ENCODE measurements at places on chromosomes 16 and 17. TPM values are rescaled to one million over a fixed set of nuclear protein-coding genes. Genes with fewer than 3 reads are reported as not detected.
A peak's percentile ranks its signal among the peaks of the same experiment; 100 is the strongest.

SLC38A8 gene
- total RNA-seq = not detected

CACNB1 gene
- total RNA-seq = 5.7 TPM

- peaks cover 19% of the 10 kb centered on the region for H3K4me1 ChIP-seq
- H3K27me3 ChIP-seq = peaks cover 7% of the 10 kb centered on the region
- DNase-seq = no peak
- no peak overlapping the region for H3K27ac ChIP-seq
- no peaks in the 10 kb centered on the region for H3K36me3 ChIP-seq
- no peak overlapping the region for H3K4me3 ChIP-seq
These were observed 18.7 kb upstream of the CCL2 start for GRCh38 chr17:34236281-34236892.

CX3CL1 gene
- 0.31 TPM for total RNA-seq

KRT15 gene
- total RNA-seq = not detected

GRCh38 chr16:25950586-25951281, 259.0 kb downstream of the HS3ST4 start:
- no peak for DNase-seq
- H3K27me3 ChIP-seq = no peaks in the 10 kb centered on the region
- no peak overlapping the region for H3K27ac ChIP-seq
- H3K4me1 ChIP-seq = no peaks in the 10 kb centered on the region
- no peaks in the 10 kb centered on the region for H3K36me3 ChIP-seq

- H3K4me1 ChIP-seq = no peaks in the 10 kb centered on the region
- no peaks in the 10 kb centered on the region for H3K36me3 ChIP-seq
- no peak for DNase-seq
- no peaks in the 10 kb centered on the region for H3K27me3 ChIP-seq
These were observed 298.1 kb upstream of the N4BP1 start for GRCh38 chr16:48907906-48908634.

DNA sequence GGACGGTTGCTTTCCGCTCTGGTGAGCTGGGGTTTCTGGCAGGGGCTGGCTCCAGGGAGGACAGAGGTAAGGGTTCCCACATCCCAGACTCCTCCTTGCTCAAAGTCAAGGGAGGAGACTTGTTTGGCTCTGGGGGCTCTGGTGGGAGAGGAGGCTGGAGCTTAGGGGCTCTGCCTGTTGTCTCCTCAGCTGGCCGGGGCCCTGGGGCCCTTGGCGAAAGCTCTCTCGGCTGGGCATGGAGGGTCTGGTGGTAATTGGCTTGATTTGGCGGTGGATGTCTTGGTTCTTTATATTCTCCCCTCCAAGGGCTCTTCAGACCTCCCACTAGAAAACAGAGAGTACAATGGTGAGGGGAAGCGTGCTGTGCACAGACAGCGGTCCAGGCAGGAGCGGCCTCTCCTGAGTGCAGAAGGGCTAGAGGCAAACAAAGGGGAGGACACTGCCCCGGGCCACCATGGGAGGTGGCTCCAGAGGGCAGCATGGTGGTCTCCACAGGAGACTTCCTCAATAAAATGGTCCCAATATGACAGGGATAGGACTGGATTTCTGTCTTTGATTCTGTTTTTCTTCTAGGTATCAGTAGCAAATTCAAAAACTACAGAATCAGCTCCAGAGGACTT, 5.7 kb upstream of the SPATA32 start:
- H3K27me3 ChIP-seq = no peaks in the 10 kb centered on the region
- no peak overlapping the region for H3K27ac ChIP-seq
- peaks cover 87% of the 10 kb centered on the region for H3K36me3 ChIP-seq
- H3K4me3 ChIP-seq = no peak overlapping the region
- peaks cover 7% of the 10 kb centered on the region for H3K4me1 ChIP-seq

TOP3A gene
- 44.8 TPM for total RNA-seq

- H3K4me3 ChIP-seq = no peak overlapping the region
- peaks cover 24% of the 10 kb centered on the region for H3K27me3 ChIP-seq
- no peak for DNase-seq
These were observed 46.3 kb downstream of the CCDC42 start for GRCh38 chr17:8698162-8698971.

GRCh38 chr16:56424791-56425438, 430 bp downstream of the AMFR start:
- H3K27ac ChIP-seq = peak overlapping the region; percentile 95
- peak; percentile 54 for DNase-seq
- no peaks in the 10 kb centered on the region for H3K27me3 ChIP-seq

GRCh38 chr16:9082422-9082821, 9.0 kb upstream of the HAPSTR1 start:
- peaks cover 6% of the 10 kb centered on the region for H3K36me3 ChIP-seq
- no peak for DNase-seq
- no peak overlapping the region for H3K27ac ChIP-seq
- H3K4me3 ChIP-seq = no peak overlapping the region

DNA sequence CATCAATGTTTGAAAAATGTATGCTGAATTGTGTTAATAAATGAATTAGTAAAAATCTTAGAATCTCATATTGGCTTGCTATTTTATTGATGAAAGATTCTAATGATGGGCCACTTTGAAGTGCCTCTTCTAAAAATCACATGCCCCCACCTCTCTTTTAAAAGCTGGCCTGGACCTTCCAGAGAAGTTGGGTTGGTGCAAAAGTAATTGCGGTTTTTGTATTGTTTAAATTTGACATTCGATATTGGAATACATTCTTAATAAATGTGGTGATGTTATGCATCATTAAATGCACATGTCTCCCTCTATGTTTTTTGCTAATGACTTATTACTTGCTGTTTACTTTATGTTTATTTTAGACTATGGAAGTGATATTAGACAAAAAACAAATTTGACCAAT, 314.6 kb upstream of the C16orf82 start:
- peaks cover 2% of the 10 kb centered on the region for H3K27me3 ChIP-seq
- no peak overlapping the region for H3K4me3 ChIP-seq
- no peaks in the 10 kb centered on the region for H3K36me3 ChIP-seq
- no peak for DNase-seq
- H3K4me1 ChIP-seq = no peaks in the 10 kb centered on the region
- no peak overlapping the region for H3K27ac ChIP-seq

DNA sequence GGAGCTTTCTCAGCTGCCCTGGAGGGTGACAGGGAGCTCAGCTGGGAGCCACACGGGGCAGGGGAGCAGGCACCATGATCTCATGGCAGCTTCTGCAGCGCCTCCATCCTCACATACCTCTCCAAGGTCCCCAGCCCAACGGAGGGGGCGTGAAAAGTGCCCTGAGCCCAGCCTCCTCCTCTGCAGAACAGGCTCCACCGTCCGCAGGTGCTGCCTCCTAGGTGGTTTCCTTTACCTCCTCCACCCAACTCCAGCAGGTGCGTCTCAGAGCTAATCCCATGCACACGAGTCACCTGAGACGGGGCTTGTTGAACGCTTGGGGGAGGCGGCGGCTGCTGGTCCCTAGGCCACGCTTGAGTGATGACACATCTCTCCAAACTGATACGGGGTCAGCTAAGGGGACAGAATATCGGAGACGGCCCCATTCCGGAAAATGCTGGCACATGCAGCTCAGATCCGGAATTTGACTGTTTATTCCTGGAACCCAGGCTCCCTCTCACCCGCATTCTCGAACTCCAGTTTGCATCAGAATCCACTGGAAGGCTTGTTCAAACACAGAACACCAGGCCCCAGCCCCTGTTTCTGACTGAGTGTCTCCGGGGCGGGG, 387 bp upstream of the SLC38A8 start:
- H3K27me3 ChIP-seq = peaks cover 24% of the 10 kb centered on the region
- no peaks in the 10 kb centered on the region for H3K4me1 ChIP-seq
- H3K36me3 ChIP-seq = peaks cover 3% of the 10 kb centered on the region
- DNase-seq = no peak

GRCh38 chr16:66677179-66677578, 19.4 kb downstream of the CMTM4 start:
- no peaks in the 10 kb centered on the region for H3K4me1 ChIP-seq
- no peaks in the 10 kb centered on the region for H3K27me3 ChIP-seq
- H3K4me3 ChIP-seq = no peak overlapping the region
- H3K27ac ChIP-seq = no peak overlapping the region
- no peaks in the 10 kb centered on the region for H3K36me3 ChIP-seq

AURKB gene
- total RNA-seq = 1.7 TPM

BEAN1 gene
- not detected for total RNA-seq

DNA sequence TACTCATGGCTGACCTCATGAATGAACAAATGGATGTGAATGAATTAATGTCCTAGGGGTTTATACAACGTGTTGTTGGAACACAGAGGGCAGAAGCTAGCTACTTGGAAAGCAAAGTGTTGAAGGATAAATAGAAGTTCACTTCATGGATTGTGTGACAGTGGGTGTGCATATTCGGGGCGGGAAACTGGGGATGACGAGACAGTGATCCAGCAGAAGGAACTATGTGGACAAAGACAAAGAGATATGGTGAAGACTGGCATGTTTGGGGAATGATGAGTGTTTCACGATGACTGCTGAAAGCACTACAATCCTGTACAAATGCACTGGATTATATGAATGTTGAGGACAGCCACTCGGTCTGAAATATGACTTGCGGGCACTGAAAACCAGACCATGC, 250.5 kb upstream of the C16orf82 start:
- H3K27ac ChIP-seq = no peak overlapping the region
- no peak overlapping the region for H3K4me3 ChIP-seq
- H3K4me1 ChIP-seq = no peaks in the 10 kb centered on the region

DNA sequence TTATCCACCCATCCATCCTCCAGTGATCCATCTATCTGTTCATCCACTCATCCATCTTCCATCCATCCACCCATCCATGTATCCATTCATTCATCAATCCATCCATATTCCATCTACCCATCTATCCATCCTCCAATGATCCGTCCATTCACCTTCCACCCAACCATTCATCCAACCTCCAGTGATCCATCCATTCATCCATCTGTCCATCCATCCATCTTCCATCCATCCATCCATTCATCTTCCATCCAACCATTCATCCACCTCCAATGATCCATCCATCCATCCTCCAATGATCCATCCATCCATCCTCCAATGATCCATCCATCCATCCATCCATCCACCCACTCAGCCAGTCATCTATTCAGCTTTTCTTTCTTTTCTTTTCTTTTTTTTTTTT, 156.5 kb upstream of the WSCD1 start:
- H3K27me3 ChIP-seq = no peaks in the 10 kb centered on the region
- no peak overlapping the region for H3K4me3 ChIP-seq
- H3K27ac ChIP-seq = no peak overlapping the region

GRCh38 chr17:40295488-40296436, 8.1 kb downstream of the CDC6 start:
- H3K27me3 ChIP-seq = no peaks in the 10 kb centered on the region
- no peak overlapping the region for H3K4me3 ChIP-seq
- no peaks in the 10 kb centered on the region for H3K4me1 ChIP-seq
- H3K36me3 ChIP-seq = no peaks in the 10 kb centered on the region
- H3K27ac ChIP-seq = no peak overlapping the region

GRCh38 chr17:28097901-28098300, 55.4 kb downstream of the NLK start:
- peak overlapping the region; percentile 41 for H3K4me3 ChIP-seq
- H3K4me1 ChIP-seq = peaks cover 61% of the 10 kb centered on the region

DNA sequence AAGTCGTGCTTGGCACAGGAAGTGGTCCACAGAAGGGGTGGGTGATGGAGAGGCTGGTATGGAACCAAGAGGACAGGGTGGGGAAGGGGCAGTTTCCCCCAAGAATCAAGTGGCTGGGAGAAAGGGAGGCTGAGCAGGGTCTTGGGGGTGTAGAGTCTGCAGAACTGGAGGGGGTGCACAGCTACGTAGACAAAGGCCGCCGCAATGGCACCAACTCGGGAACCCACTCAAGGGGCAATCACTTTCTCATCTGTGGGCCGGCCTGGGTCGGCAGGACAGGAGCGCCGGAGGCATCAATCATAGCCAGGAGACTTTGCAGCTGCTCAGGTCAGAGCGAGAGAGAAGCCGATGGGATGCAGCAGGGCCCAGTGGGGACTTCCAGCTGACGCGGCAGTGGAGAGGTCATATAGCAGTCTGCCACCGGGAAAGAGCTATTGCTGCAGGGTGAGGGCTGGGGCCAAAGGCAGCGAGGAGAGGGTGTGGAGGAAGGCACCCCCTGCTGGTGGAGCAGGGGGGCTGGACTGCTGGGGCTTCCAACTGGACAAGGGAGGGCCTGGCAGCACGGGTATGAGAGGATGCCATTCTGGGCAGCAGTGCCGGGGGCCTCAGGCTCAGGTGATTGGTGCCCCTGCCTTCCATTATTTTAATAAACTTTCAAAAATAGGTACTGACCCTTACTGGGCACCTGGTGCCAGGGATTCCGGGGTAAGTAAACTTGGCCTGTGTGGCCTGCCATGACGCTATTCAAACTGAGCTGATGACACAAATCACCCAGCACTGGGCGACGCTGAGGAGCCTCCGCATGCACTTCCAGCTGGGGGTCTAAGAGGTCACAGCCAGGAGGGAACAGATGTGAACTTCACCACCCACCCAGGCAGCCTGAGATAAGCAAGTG, 52.5 kb upstream of the MTSS2 start:
- peaks cover 42% of the 10 kb centered on the region for H3K36me3 ChIP-seq
- H3K4me3 ChIP-seq = peak overlapping the region; percentile 36
- peak overlapping the region; percentile 79 for H3K27ac ChIP-seq
- H3K4me1 ChIP-seq = peaks cover 25% of the 10 kb centered on the region

- no peak overlapping the region for H3K27ac ChIP-seq
- DNase-seq = no peak
- no peaks in the 10 kb centered on the region for H3K36me3 ChIP-seq
- H3K4me3 ChIP-seq = no peak overlapping the region
- H3K4me1 ChIP-seq = no peaks in the 10 kb centered on the region
These were observed 161.5 kb upstream of the TOX3 start for GRCh38 chr16:52708476-52708875.

DNA sequence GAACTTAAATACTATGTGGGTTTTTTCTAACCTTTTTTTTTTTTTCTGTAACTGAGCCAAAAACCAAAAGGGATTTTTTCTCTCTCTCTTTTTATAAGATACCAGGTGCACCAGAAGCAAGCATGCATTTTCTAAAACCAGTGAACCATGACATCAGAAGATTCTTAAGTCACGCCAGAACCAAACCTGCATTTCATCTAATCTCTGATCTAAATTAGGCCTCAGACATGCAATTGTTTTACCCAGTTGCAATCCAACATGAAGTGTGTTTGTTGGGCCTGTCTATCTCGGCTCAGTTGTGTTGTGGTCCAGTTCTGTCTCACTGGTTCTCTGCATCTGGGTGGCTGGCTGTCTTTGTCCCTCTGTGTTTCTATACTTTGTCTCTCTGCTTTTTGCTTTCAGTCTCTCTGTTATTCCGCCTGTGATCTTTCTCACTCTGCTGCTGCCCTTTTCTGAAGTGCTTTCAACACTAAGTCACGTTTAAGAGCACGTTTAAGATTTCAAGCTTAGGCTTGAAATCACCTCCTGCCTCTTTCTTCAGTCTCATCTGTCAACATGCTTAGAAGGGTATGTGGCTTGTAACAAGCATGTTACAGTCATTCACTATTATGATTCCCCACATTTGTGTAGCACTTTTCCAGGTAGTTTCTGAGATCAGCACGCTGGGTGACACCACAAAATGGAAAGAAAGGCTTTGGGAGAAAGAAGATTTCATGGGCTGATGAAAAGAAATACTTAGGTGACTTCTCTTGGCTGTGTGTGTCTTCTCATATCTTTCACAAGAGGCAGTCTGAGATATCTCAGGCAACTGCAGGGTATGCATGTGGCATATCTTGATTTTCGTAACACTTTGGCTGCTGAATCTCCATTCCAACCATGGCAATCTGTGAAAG, 488.9 kb downstream of the SHISA9 start:
- no peaks in the 10 kb centered on the region for H3K36me3 ChIP-seq
- H3K4me1 ChIP-seq = peaks cover 31% of the 10 kb centered on the region
- H3K27ac ChIP-seq = peak overlapping the region; percentile 78
- peak overlapping the region; percentile 42 for H3K4me3 ChIP-seq
- DNase-seq = no peak
- no peaks in the 10 kb centered on the region for H3K27me3 ChIP-seq

ZNF750 gene
- total RNA-seq = not detected

SLFN12L gene
- 2.4 TPM for total RNA-seq

Data from activated B cell treated with CpG ODN at 0.5 μM for 24 hours (primary cell).